GM12865 (cell line): ENCODE measurements at places on chromosomes 16 and 17.

DNA sequence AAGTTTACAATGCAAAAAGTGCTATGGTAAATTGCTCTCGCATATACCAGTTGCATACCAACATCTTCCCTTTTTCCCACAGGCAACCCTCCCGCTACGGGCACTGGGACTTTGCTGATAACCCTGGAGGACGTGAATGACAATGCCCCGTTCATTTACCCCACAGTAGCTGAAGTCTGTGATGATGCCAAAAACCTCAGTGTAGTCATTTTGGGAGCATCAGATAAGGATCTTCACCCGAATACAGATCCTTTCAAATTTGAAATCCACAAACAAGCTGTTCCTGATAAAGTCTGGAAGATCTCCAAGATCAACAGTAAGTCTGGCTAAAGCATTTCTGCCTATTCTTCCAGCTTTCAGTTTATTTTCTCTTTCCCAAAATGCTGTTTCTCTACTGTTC, 27.9 kb upstream of the HSBP1 start:
- DNase-seq: no peak

GRCh38 chr17:81120695-81121621, 44.3 kb upstream of the PVALEF start:
- DNase-seq: no peak

DNA sequence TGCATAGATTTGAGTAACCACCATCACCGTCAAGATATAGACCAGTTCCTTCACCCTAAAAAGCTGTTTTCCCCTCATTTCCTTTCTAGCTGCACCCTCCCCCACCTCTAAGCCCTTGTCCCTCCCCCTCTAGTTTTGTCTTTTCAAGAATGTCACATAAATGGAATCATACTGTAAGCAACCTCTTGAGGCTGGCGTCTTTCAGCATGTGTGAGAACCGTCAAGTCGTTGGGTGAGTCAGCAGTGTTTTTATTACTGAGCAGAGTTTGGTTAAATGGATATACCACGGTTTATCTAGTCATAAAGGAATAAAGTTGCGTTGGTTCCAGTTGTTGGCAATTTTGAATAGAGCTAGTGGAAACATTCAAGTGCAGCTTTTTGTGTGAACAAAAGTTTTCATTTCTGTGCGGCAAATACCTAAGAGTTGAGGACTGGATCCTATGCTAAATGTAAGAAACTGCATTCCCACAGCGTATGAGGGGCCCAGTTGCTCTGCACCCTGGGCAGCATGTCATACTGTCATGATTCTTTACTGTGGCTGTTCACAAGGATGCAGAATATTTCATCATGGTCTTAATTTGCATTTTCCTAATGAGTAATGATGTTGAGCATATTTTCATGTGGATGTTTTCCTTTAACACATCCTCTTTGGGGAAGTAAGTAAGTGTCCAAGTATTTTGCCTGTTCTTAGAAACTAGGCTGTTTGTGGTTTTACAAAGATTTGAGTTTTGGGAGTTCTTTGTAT, 264.3 kb downstream of the CPPED1 start:
- DNase-seq: peak; percentile 93

GRCh38 chr17:58783380-58783779, 27.7 kb downstream of the PPM1E start:
- no peak for DNase-seq

GRCh38 chr17:82696916-82697807, 1.3 kb downstream of the RAB40B start:
- DNase-seq: no peak

- no peak for DNase-seq
These were observed 9.9 kb downstream of the TBX4 start for GRCh38 chr17:61461967-61462718.

GRCh38 chr16:75460446-75460845, 4.0 kb downstream of the TMEM170A start:
- no peak for DNase-seq

DNA sequence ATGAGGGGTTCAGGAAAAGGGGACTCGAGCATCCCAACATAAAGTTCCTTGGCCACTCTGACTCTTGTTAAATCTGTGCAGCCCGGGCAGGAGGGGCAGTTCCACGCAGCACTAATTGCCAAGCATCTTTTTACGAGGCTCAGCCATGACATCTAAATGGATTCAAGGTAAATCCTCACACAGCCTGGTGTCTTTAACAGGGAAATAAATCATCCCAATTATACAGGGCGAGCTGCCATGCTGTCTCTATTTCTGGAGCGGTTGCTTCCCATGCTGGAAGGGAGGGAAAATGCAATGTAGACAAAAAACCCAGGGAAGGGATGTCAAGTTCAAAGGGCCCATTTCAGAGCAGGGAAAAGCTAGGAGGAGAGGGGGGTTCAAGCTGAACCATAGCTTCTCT, 110.0 kb downstream of the GAS7 start:
- no peak for DNase-seq

GRCh38 chr17:76095943-76096342, 7.6 kb downstream of the EXOC7 start:
- DNase-seq: no peak

DNA sequence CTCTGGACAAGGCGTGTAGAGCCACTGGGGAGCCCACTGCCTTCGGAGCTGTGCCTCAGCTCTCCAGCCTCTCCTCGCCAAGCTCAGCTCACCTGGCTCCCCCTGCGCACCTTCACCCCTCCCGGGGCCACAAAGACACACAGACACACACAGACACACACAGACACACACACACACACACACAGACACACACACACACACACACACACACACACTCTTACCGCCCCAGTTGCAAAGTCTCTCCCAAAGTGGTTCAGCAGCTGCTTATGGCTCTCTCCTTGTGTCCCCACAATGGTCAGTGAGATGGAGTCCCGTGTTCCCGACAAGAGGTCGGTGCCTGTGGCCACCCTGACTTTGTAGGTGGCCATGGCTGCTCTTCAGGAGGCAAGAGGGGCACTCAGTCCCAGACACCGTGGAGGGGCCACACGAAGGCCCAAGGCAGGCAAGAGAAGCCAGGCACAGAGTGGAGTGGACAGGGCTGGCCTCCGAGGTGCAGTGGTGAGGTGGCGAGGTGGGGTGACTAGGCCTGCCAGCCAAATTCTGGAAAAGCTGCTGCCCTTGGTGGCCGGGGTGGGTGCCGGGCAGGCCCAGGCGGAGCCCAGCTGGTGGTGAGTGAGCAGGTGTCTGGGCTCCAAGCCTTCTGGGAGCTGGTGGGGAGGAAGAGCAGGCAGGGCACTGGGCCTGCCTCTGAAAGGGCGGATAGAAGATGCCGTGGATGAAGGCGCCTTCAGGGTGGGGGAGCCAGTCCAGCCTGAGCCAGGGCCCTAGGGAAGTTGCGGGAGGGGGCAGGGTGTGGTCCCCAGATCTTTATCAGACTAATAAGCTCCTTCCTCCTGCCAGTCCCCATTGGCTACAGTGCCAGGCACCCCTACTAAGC, at the start of gene ALOX12B:
Gene ALOX12B, minus strand, starts transcription at position 642 of the 877 bp plus-strand sequence. Its CDS starts 274 bp downstream, at position 368.
- DNase-seq: no peak
